GM12878 (cell line): ENCODE measurements at places on chromosomes 1 and 21. TPM values are rescaled to one million over a fixed set of nuclear protein-coding genes. Genes with fewer than 3 reads are reported as not detected.

DNA sequence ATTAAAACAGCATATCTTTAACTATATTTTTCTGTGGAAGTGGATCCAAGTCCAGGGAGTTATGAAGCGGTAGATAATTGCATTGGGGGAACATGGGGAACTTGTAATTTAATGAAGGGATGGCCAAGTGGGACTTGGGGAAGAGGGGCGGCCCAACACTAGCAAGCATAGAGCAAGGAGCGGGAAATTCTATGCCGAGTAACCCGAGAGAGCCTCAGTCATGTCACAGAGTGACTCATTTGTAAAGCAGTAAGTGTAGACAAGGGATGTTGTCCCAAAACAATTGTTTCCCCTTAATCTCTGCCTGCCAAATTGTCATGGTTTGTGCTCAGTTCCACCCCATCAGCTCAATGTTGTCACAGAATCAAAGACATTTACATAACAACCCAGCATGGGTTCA lies 620.1 kb downstream of the AJAP1 start:
- no peaks in the 10 kb centered on the region for H3K36me3 ChIP-seq
- no peaks in the 10 kb centered on the region for H3K27me3 ChIP-seq
- no peak for DNase-seq
- no peaks in the 10 kb centered on the region for H3K4me1 ChIP-seq

DNA sequence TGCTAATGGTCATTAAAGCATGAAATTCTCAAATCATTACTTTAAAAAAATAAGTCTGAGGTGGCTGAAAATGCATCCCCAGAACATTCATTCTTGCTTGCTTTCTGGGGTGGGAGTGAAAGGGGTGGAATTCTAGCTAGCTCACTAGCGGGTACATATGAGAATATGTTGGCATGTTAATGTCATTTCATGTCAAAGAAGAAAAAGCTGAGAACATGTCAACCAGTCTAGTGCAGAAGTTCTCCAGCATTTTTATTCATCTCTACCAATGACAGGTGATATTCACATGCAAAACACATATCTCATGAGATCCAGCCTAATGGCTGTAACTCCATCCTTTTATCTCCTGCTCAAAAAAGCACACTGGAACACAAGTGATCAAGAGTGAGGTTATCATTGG lies 49.1 kb downstream of the ZNHIT6 start:
- H3K4me3 ChIP-seq, result no peak overlapping the region
- no peak for DNase-seq

GRCh38 chr21:35394634-35395369 lies 345.7 kb upstream of the RUNX1 start:
- no peaks in the 10 kb centered on the region for H3K4me1 ChIP-seq
- H3K27me3 ChIP-seq, result no peaks in the 10 kb centered on the region
- no peak overlapping the region for H3K4me3 ChIP-seq

DNA sequence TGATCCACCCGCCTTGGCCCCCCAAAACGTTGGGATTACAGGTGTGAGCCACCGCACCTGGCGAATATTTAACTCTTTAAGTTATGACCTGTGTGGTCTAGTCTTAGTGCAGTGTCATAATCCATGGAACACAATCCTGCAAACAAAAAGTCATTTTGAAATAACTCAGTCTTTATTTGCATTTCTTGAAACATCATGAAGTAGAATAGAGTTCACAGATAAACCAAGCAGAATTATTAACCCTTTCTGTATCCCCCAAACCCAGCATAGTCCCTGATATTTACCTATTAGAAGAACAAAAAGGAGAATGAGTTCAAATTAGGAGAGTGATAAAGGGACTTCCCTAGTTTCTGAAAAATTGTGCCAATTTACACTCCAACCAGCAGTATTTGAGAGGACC lies 19.9 kb downstream of the ZYG11B start:
- H3K27me3 ChIP-seq, result no peaks in the 10 kb centered on the region
- H3K27ac ChIP-seq, result no peak overlapping the region
- H3K4me3 ChIP-seq, result no peak overlapping the region
- no peaks in the 10 kb centered on the region for H3K4me1 ChIP-seq
- DNase-seq, result no peak
- no peaks in the 10 kb centered on the region for H3K36me3 ChIP-seq

- no peaks in the 10 kb centered on the region for H3K27me3 ChIP-seq
- no peak overlapping the region for H3K27ac ChIP-seq
- no peak overlapping the region for H3K4me3 ChIP-seq
- H3K4me1 ChIP-seq, result peaks cover 20% of the 10 kb centered on the region
These were observed 9.6 kb downstream of the TAGLN2 start for GRCh38 chr1:159915571-159916241.

DNA sequence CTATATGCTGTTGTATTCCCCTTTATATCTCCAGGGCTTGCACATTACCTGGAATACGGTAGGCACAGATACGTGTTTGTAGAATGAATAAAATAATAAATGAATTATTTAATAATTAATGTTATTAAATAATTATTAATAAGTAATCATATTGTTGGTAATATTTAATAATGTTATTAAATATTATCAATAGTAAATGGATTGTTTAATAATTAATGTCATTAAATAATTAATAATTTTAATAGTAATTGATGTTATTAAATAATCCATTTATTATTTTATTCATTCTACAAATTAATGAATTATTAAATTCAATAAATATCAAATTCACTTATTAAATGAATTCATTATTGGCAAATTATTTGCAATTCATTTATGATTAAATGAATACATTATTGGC lies 175.1 kb downstream of the MATN1 start:
- H3K4me1 ChIP-seq, result no peaks in the 10 kb centered on the region
- H3K36me3 ChIP-seq, result no peaks in the 10 kb centered on the region
- no peaks in the 10 kb centered on the region for H3K27me3 ChIP-seq
- DNase-seq, result no peak

DNA sequence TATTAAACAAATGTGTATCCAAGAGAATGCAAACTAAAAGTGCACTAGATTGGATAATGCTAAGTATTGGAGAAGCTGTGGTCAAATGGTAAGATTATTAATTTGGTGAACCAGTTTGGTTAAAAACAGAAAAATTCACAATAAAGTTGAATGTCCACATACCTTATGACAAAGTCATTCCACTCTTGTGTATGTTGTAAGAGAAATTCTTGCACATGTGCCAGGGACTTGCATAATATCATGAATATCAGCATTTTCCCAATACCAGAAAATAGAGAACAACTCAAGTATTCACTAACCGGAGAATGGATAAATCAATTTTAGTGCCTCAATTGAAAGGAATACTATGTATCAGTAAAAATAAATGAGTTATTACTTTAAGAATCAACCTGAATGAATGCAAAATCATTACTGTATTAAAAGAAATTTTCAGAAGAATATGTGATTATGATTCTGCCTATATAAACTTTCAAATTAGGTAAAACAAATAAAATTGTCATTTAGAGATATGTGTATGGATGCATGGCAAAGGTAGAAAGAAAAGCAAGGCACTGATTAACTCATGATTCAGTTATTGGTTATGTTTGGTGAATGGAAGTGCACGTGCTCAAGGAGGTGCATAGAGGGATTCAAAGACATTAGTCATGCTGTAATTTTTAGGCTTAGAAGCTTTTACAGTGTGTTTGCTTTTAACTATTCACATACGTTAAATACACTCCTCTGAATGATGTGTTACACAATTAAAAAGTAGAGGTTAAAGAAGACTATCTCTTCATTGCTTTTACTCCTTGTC lies 217.4 kb upstream of the KCNK2 start:
- H3K4me3 ChIP-seq, result no peak overlapping the region
- DNase-seq, result no peak
- H3K27ac ChIP-seq, result no peak overlapping the region
- no peaks in the 10 kb centered on the region for H3K27me3 ChIP-seq
- H3K4me1 ChIP-seq, result no peaks in the 10 kb centered on the region

DNA sequence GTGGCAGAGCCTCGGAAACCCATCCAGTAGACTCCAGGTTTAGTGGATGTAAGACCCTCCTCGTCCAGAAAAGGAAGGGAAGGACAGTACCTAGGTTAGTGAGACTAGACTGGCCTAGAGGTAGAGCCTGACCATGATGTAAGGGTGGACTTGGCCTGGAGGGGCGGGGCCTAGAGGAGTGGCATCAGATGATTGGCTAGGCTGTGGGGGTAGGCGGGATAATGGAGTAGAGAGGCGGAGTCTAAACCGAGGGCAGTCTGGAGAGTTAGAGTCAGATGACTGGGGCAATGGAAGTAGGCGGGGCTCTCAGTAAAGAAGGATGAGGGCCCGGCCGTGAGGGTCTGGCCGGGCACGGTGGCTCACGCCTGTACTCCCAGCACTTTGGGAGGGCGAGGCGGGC lies 70.1 kb downstream of the EPHB2 start:
- H3K27me3 ChIP-seq, result peaks cover 5% of the 10 kb centered on the region
- DNase-seq, result no peak
- H3K4me3 ChIP-seq, result no peak overlapping the region
- H3K4me1 ChIP-seq, result no peaks in the 10 kb centered on the region
- H3K27ac ChIP-seq, result no peak overlapping the region
- H3K36me3 ChIP-seq, result no peaks in the 10 kb centered on the region

GRCh38 chr1:157077394-157077793 lies 22.2 kb downstream of the ETV3L start:
- H3K4me1 ChIP-seq, result no peaks in the 10 kb centered on the region
- no peak for DNase-seq
- no peak overlapping the region for H3K4me3 ChIP-seq
- no peaks in the 10 kb centered on the region for H3K27me3 ChIP-seq

- no peak overlapping the region for H3K27ac ChIP-seq
- H3K36me3 ChIP-seq, result no peaks in the 10 kb centered on the region
- DNase-seq, result no peak
- H3K27me3 ChIP-seq, result 0 out of 2 replicates have a peak, but pooled peaks cover 1% of the 10 kb centered on the region
- no peak overlapping the region for H3K4me3 ChIP-seq
These were observed 87.0 kb upstream of the MAGI3 start for GRCh38 chr1:113303267-113303666.

GRCh38 chr1:65108025-65108642 lies 39.9 kb upstream of the AK4 start:
- no peak for DNase-seq
- H3K4me1 ChIP-seq, result no peaks in the 10 kb centered on the region
- H3K27ac ChIP-seq, result no peak overlapping the region
- no peaks in the 10 kb centered on the region for H3K36me3 ChIP-seq
- no peaks in the 10 kb centered on the region for H3K27me3 ChIP-seq

DNA sequence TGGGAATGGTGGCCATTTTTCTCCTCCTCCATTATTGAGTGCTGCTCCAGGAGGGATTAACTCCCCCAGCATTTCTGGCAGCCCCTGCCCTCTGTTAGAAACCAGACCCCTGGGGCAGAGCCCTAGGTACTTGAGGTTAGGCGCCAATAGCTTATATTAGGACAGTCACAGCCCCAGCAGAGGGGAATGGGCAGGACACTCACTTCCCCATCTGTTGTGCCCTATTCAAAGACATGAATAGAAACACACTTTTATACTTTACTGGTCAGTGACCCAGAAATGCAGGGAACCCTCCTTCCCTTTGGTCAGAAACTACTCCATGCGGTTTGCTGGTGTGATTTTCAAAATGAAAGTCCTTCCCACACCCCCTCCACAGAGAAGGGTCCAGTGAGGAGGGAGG lies 267.7 kb downstream of the PTBP2 start:
- no peak overlapping the region for H3K27ac ChIP-seq
- no peaks in the 10 kb centered on the region for H3K36me3 ChIP-seq
- no peak for DNase-seq
- no peaks in the 10 kb centered on the region for H3K27me3 ChIP-seq

EFNA3 gene
- 1.2 and 1.5 TPM in 2 replicates for total RNA-seq

KIAA1614 gene
- total RNA-seq, result 0.24 and 0.26 TPM in 2 replicates

TNFRSF18 gene
- total RNA-seq, result 6.1 and 6.3 TPM in 2 replicates

IER5 gene
- 73.9 and 75.2 TPM in 2 replicates for total RNA-seq

PYHIN1 gene
- total RNA-seq, result 0.28 and 0.35 TPM in 2 replicates

CFHR1 gene
- not detected in 2 replicates for total RNA-seq

OR2M5 gene
- not detected in 2 replicates for total RNA-seq
